Lung (tissue), 17 donors: ENCODE measurements at places on chromosomes 6 and 20. TPM values are rescaled to one million over a fixed set of nuclear protein-coding genes. Genes with fewer than 3 reads are reported as not detected.
A peak's percentile ranks its signal among the peaks of the same experiment; 100 is the strongest.

B3GALT4 gene
- polyA plus RNA-seq: 16.8 TPM

THEMIS gene
- polyA plus RNA-seq: 0.22 TPM

DNA sequence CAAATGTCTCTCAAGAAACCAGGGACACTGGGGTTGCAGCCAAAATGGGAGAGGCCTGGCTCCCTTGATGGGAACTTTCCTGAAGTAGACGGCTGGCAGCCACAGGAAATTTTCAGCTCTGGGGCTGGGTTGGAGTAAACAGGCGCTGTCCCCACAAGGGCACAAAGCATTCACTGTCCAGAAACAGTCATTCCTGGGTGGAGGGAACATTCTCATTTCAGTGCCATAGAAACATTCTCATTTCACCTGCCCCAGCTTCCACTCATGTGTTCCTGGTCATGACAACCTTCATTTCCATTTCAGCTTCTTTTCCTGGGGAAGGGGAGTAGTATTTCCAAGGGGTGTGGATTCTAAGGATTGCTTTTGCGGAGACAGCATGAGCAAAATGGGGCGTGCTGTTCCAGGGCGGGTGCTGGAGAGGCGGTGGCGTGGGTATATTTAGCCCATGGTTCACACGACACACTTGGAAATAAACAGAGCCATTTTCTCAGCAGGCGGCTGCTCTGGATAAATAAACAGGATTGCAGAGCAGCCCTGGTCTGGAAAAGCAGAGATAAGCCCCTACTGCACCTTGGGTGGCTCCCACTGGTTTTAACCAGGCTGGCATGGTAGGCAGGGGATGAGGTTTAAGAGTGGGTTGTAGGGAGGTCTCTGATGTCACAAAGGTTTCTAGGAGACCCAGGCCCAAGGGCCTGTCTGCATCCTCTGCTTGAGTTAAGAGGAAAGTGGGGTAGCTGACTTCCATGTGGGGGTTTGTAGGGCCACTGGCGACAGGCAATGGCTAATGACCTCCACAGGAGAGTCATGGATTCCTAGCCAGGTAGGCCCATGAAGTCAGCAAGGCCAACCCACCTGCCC, 32.9 kb downstream of the COX4I2 start:
- peak; percentile 59 for DNase-seq

- DNase-seq: no peak
Measured at GRCh38 chr6:87879132-87879861, 168.3 kb upstream of the SPACA1 start.

C6orf141 gene
- 6.1 TPM for polyA plus RNA-seq
